Muscle of arm (tissue), 14 donors: ENCODE measurements at places on chromosomes 7 and 10. TPM values are rescaled to one million over a fixed set of nuclear protein-coding genes. Genes with fewer than 3 reads are reported as not detected.

GRCh38 chr10:71585564-71586290, 133.9 kb downstream of the C10orf105 start:
- DNase-seq = no peak

GRCh38 chr7:72446591-72447462, 34.7 kb upstream of the CALN1 start:
- DNase-seq = no peak

- peak; percentile 53 for DNase-seq
Measured at GRCh38 chr10:33421789-33422462, 87.5 kb upstream of the NRP1 start.

- no peak for DNase-seq
Measured at GRCh38 chr7:99409192-99409572, 413 bp downstream of the BUD31 start.

The ZNF398 gene
- polyA plus RNA-seq = 9.1 TPM

DNA sequence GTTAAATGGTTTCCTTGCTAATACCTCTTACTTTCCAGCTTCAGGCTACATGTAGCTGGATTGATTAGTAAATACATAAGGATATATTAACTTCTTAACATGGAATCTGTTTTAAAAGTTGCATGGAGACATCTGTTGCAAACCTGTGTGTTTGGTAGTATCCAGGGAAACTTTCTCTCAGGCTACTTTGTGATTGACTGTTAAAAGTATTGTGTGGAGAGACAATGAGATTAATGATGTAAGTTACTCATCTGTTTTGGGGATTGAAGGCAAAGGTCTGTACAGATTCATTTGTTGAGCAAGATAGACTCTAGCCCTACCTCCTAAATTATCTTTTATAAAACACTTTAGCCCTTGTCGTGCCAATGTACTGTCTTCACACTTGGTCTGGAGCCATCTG, 6.6 kb downstream of the CREB5 start:
- no peak for DNase-seq

The SLC25A40 gene
- 19.2 TPM for polyA plus RNA-seq

The ANK3 gene
- 168 TPM for polyA plus RNA-seq

DNA sequence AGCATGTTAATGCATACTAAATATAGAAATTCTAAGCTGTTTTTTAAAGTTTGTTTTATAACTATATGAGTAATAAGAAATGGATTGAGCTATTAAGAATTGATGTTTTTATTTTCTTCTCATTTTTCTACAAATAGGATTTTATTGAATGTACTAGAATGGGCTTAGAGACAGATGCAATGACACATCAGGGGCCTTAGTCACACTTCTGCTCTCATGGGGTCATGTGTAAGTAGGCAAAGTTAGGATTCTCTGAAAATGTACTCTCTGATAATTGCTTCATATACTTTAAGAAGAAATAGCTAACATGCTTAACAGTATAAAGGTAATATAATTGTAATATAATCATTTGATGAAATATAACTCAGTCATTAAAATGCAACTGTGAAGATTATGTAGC, 154.6 kb downstream of the ZNF438 start:
- DNase-seq = no peak

DNA sequence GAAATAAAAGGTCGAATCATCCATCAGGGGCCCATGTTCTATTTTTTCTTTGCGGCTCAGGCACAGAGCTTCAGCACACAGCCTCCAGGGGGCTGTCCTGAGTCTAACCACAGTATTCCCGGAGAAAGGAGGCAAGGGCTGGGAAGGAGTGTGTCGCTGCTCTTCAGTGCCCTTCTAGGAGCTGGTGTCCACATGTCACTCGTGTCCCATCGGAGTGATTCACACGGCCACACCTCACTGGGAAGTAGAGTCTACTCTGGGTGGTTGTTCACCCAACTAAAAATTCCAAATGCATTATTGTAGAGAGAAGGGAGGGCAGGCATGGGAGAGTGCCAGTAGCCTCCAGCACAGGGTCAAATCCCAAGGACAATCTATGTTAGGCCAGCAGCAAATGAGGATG, 114.8 kb upstream of the LANCL2 start:
- DNase-seq = no peak

- DNase-seq = peak; percentile 91
Measured at GRCh38 chr10:25174461-25175230, at the start of gene GPR158. TSS of gene GPR158 (plus strand) at chr10:25175001. CDS start at chr10:25175421, 420 bp downstream.

GRCh38 chr10:6624392-6624791, 44.3 kb upstream of the PRKCQ start:
- DNase-seq = no peak

DNA sequence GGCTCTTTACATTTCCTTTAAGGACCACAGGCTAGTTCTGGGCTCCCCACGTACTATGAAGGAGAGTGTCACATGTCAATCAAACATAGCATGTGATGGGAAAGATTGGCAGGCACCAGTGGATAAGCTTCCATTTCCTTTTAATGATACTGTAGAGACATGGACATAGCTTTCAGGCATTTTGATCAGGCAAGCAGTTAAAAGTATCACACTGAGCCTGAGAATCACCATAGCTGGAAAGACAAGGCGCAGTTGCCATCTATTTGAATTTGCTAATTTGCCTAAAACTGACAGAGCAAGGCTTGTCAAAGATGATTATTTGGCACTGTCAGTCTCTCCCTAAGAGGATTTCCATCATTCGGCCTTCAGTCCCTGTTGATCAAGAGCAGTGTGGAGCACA, 263.4 kb upstream of the TAC1 start:
- no peak for DNase-seq

GRCh38 chr10:78109210-78109609, 75.5 kb downstream of the RPS24 start:
- DNase-seq = no peak

GRCh38 chr10:93894516-93895378, 969 bp downstream of the SLC35G1 start:
- peak; percentile 5 for DNase-seq

The SPDYE2B gene
- polyA plus RNA-seq = not detected

The ITPRID1 gene
- not detected for polyA plus RNA-seq

- no peak for DNase-seq
Measured at GRCh38 chr10:131203456-131204357, 107.8 kb downstream of the TCERG1L start.

GRCh38 chr7:47407136-47407535, 174.8 kb downstream of the TNS3 start:
- DNase-seq = no peak

GRCh38 chr10:6095810-6096570, 7.2 kb downstream of the RBM17 start:
- no peak for DNase-seq

DNA sequence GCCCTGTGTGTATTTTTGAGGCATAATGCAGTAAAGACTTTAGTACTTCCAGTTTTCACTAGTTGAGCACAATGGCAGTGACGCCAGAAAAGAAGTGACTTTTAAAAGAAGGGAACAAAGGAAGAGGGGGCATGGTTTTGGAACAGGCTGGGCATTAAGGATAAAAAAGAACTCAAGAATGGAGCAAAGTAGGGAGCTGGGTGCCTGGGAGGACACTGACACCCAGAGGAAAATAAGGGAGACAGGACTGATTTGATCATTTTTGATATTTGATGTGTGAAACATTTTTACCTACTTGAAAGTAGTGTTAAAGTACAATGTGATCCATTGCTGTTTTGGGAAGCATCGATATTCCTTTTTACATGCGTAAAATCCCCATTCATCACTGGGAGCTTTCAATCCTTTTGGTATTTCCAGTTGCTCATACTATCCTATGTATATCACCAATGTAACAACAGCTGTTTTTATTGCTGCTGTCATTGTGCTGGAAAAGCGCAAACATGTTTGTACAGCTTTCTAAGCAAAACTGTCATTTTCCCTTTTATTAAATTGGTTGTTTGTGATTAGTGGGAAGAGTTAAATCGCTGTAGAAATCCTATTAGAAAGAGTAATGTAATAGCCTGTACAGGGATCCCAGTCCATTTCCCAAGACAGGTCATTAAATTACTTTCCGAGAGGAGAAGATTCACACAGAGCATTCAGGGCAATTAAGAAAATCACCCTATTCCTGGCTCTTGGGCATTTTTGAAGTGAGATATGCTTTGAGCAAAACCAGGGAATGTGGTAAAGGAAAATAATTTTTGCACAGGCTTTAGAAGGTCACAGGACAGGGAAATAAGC, 85.2 kb downstream of the ADAM12 start:
- DNase-seq = no peak

DNA sequence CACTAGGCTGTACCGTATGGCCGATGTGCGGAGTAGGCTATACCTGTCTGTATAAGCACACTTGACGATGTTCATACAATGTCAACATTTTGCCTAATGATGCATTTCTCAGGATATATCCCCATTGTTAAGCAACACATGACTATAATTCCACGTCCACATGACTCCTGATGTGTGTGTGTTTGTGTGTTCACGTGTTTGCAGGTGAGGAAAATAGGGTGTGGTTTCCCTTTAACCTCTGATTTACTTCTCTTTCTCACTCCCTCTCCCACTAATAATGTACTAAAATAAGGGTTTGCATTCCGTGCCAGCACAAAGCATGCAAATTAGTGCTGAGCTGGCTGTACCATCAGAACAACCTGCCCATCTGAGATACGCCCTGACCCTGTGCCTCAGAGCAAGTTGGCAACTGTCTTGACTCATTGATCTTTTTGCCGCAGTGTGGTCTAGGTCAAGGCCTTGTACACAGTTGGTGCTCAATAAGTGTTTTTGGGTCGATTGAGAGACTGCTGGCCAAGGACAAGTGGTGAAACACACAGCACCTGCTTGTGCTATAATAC, 64.6 kb upstream of the DOCK1 start:
- DNase-seq = no peak

- DNase-seq = no peak
Measured at GRCh38 chr10:5618829-5619228, 47.6 kb downstream of the ASB13 start.

DNA sequence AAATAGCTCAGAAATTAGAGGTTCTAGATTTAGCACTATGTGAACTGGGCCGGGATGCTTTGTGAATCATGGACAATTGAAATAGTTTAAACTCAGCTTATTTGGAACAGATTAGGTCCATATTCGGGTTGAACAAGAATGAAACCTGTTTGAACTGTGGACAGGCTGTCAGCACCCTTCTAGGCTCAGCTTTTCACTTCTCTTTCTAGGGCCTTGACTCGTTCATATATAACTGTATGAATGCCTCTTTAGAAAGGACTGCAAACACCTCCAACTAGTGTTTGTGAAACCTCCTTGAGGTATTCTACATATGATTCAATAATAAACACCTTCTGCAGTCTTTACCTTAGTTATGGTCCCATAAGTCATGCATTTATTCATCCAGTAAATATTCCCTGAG, 115.6 kb downstream of the REEP3 start:
- no peak for DNase-seq

GRCh38 chr7:29309041-29309854, 114.7 kb downstream of the CHN2 start:
- DNase-seq = no peak

DNA sequence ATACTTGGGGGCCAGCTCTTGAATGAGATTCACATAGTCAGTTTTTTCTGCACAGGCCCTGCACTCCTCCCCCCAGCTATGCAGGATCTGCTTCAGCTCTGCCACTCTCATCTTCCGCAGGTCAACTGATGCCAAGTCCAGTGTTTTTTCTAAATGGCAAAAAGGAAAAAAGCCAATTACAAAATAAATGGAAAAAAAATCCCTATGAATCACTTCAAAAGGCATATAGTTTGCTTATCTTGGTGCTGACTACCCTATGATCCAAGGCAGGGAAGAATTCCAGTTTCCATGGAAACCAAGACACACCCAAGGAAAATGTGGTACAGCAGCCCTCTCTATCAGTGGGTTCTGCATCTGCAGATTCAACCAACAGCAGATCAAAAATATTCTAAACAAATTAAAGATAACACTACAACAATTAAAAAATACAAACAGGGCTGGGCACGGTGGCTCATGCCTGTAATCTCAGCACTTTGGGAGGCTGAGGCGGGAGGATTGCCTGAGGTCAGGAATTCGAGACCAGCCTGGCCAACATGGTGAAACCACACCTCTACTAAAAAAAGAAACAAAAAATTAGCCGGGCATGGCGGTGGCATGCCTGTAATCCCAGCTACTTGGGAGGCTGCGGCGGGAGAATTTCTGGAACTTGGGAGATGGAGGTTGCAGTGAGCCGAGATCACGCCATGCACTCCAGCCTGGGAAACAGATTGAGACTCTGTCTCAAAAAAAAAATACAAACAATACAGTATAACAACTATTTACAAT, 17.6 kb downstream of the CDNF start:
- no peak for DNase-seq

The MLXIPL gene
- polyA plus RNA-seq = 0.49 TPM

The AOAH gene
- polyA plus RNA-seq = not detected

The MRPS33 gene
- 76.7 TPM for polyA plus RNA-seq

GRCh38 chr10:95363303-95363912, 72.6 kb upstream of the PDLIM1 start:
- peak; percentile 56 for DNase-seq

GRCh38 chr10:24726626-24727025, 2.9 kb upstream of the ARHGAP21 start:
- no peak for DNase-seq

The TRIM50 gene
- 0.35 TPM for polyA plus RNA-seq

The HOXA4 gene
- polyA plus RNA-seq = 23.5 TPM

DNA sequence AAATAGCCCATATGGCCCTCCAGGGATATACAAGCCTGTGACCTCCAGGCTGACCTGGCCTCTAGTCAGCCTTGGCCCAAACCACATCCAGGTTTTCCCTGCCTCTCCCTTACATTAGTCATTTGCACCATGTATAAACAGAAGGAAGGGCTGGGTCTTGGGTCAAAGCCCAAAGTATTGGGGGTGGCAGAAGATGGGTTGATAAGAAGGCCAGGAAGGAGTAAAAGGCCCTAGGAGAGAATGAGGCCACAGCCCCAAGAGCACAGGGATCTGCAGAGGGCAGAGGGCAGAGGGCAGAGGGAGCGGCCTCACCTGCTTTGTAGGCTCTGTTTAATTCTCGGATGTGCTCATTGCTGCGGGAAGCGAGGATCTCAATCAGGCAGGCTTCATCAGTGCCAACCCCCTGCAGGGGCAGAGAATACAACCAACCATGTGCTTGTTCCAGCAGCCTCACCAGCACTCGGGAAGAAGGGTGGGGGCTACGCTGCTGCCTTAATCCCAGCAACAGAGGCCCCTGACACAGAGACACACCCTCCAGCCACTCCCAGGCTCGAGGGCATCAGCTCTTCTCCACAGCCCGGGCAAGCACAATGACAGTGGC, 31.3 kb downstream of the PLAC9 start:
- no peak for DNase-seq

DNA sequence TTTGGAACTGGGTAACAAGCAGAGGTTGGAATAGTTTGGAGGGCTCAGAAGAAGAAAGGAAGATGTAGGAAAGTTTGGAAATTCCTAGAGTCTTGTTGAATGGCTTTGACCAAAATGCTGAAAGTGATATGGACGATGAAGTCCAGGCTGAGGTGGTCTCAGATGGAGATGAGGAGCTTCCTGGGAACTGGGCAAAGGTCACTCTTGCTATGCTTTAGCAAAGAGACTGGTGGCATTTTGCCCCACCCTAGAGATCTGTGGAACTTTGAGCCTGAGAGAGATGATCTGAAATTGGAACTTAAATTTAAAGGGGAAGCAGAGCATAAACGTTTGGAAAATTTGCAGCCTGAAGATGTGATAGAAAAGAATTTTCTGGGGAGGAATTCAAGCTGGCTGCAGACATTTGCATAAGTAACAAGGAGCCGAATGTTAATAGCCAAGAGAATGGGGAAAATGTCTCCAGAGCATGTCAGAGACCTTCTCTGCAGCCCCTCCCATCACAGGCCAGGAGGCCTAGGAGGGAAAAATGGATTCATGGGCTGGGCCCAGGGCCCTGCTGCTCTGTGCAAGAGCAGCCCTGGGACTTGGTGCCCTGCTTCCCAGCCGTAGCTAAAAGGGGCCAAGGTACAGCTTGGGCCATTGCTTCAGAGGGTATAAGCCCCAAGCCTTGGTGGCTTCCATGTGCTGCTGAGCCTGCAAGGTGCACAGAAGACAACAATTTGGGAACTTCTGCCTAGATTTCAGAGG, 3.6 kb downstream of the PDSS1 start:
- DNase-seq = no peak

The NKX2-3 gene
- not detected for polyA plus RNA-seq
